ENCODE measurements at places on chromosomes 12 and 14. TPM values are rescaled to one million over a fixed set of nuclear protein-coding genes. Genes with fewer than 3 reads are reported as not detected.

SIX4 gene
- 2.6 TPM for total RNA-seq

RNFT2 gene
- 0.48 TPM for total RNA-seq

DNA sequence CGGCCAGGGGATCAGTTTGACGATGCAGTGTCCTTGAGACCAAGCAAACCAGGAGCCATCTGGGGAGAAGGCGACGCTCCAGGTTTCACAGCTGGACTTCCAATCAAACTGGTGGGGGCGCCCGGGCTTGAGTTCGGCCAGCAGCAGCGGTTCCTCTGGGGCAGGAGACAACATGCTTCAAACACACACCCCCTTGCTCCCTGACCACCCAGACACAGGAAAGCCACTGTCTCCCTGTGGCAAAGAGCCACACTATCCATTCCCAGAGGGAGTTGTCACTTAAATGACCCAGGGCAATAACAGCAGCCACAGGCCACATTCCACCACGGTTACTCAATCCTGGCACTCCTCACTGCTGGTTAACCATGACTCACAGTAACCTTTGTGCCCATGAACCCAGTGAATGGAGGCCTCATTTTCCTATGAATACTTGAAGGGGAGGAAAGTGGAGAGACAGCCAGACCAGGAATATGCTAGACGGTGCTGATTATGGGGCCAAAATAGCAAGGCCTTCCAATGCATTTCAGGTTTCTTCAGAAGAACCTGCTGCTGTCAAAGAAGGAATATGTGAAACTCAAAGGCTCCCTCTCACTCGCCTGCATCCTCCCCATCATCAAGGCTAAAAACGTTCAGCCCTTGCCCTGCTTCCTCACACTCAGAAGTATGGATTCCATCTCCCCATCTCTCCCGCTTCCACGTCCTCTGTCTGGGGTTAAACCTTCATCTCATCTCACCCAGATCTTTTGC lies 8.5 kb downstream of the WSB2 start:
- DNase-seq = peak; percentile 58

DNA sequence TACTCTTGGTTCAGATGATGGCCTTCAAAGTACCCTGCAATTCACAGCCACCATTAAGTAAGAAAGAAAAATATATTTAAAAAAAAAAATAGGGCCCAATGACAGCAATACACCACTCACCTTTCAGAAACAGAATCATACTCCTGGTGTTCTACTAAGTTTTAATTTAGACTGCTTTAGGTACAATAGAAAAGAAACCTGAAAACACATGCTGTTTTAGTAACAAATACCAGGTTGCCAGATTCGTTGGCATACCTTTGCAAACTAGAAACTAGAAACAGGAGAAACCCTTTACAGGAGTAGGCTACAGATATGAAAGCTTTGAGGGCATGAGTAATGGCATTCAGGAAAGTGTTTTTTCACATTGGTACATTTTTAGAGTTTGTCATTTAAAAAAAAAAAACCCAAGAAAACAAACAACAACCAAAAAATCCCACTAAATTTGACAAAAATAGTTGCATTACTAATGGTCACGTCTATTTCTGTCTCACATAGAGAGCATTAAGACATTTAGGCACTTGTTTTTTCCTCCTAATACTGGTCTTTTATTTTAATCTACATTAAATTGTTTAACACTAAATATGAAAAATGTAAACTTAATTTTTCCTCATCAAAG lies 4.0 kb downstream of the SIX1 start:
- no peak for DNase-seq

B4GALNT1 gene
- 1.4 TPM for total RNA-seq

GRCh38 chr12:111482462-111482861 lies 76.7 kb downstream of the SH2B3 start:
- no peak for DNase-seq

DNA sequence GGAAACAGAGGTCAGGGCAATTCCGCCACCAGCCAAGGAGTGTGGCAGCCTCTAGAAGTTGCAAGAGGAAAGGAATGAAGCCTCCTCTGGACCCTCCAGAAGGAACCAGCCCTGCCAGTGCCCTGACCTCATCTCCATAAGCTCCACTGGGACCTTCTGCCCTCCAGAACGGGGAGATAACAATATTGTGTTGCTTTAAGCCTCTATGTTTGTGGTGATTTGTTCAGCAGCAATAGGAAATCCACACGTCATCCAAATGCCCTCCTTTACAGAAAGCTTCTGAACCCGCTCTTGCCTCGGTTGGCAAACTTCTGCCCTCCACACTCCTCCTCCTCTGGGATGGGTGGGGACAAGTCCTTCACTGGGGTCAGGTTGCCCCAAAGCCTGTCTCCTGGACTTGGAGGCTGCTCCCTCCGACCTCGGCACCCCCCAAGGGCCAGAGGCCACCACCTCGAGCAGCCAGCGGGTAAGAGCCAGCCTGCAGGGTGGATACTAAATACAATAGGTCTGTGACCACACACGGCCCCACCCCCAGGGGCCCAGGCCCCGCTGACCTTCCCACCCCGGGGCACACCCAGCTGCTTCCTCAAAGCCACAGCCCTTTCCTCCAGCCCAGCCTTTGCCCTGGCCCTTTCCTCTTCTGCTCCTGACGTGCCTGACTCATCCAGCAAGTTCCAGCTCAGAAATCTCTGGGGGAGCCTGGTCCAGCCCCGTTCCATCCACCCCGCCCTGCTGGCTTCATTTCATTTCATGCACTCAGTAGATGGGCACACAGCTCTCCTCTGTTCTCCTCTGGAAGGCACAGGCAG lies 58.7 kb upstream of the NCOR2 start:
- DNase-seq = peak; percentile 94

DNA sequence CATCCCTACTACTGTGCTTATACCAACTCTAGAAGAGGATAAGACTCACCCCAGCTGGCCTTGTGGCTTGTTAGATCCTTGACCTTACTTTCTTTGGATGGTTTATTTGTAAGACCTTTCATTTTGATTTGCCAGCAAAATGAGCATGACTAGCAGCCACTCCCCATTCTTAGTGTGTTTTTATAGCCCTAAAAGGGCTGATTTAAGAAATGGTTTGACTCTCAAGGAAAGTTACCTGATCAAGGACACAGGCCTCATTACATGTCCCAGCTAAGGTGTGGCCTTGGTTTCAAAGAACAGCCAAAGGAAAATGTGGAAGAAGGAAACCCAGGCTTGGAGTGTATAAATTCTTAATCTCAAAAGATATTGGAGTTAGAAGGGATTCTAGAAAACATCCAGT lies 41.4 kb downstream of the SLC17A8 start:
- no peak for DNase-seq

All from umbilical cord (tissue), 2 donors.